ENCODE measurements at places on chromosomes 5 and 9.

DNA sequence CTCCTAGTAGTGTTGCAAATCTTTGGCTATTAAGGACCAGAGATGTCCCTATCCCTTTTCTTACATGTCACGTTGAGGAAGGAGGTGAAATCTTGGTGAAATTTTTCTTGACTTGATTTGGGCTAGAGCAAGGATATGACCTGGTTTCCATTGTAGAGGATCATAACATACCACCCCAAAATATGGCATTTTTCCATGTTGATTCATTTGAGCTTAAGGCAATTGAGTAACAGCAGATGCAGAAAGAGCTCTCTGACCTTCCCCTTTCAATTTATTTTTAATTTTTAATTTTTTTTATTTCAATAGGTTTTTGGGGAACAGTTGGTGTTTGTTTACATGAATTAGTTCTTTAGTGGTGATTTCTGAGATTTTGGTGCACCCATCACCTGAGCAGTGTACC is 61.2 kb upstream of the MAP1B start:
- no peak for DNase-seq

DNA sequence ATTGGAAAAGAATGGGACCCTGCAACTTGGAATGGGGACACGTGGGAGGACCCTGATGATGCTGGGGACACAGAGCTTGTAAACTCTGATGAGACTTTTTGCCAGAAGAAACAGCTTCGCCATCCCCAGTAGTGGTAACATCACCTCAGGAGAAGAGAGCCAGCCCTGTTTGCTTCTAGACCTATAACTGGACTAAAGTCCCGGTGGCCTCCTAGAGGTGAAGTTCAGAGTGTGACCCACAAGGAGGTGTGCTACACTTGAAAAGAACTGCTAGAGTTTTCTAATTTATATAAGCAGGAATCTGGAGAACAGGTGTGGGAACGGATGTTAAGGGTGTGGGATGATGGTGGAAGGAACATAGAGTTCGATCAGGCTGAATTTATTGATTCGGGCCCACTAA is 19.8 kb downstream of the NSA2 start:
- DNase-seq, result no peak

- no peak for DNase-seq
Measured at GRCh38 chr5:155651-156410, 35.5 kb upstream of the LRRC14B start.

GRCh38 chr9:88936668-88937067 is 54.6 kb upstream of the S1PR3 start:
- no peak for DNase-seq

DNA sequence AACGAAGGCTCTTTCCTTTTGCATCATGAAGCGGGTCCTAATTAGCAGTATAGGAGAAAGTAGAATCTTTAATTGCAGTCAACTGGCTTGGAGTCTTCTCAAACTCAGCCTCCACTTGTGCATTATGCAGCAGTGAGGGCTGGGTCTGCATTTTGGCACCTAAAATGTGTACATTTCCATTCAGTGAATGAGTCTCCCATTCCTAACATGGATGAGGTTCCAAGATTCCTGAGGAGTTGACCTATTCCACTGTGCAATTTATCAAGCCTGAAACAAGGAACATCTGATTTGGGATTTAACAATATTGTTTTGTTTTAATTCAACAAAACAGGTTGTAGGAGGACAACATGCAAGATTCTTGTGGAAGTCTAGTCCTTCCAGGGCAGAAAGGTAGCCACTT is 171.8 kb upstream of the S1PR3 start:
- no peak for DNase-seq

- DNase-seq, result no peak
Measured at GRCh38 chr9:69431777-69432176, 106.8 kb downstream of the ENTREP1 start.

- DNase-seq, result no peak
Measured at GRCh38 chr9:93651521-93651950, 75.2 kb downstream of the PHF2 start.
